ENCODE measurements at places on chromosomes 4 and X. TPM values are rescaled to one million over a fixed set of nuclear protein-coding genes. Genes with fewer than 3 reads are reported as not detected.

DNA sequence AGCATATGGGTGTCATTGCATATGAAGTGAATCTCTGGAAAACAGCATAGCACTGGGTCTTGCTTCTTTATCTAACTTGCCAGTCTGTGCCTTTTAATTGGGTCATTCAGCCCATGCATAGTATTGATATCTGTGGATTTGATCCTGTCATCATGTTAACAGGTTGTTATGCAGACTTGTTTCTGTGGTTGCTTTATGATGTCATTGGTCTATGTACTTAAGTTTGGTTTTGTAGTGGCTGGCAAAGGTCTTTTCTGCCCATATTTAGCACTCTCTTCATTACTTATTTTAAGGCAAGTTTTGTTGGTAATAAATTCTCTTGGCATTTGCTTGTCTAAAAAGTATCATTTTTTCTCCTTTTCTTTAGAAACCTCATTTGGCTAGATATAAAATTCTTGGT is 221.1 kb upstream of the ITM2A start:
- no peak for DNase-seq

GPAT3 gene
- 45.9 TPM for total RNA-seq

- no peak for DNase-seq
Observed at GRCh38 chr4:142696334-142697122, 149.6 kb downstream of the INPP4B start.

GRCh38 chr4:19557161-19557560 is 694.5 kb upstream of the SLIT2 start:
- no peak for DNase-seq

- no peak for DNase-seq
Observed at GRCh38 chrX:38986586-38986985, 185.3 kb downstream of the MID1IP1 start.

SYNPO2 gene
- 0.40 TPM for total RNA-seq

PABPC1L2B gene
- total RNA-seq, result not detected

Data from epithelial cell of proximal tubule (primary cell).